ENCODE measurements at places on chromosomes 11 and 22.

DNA sequence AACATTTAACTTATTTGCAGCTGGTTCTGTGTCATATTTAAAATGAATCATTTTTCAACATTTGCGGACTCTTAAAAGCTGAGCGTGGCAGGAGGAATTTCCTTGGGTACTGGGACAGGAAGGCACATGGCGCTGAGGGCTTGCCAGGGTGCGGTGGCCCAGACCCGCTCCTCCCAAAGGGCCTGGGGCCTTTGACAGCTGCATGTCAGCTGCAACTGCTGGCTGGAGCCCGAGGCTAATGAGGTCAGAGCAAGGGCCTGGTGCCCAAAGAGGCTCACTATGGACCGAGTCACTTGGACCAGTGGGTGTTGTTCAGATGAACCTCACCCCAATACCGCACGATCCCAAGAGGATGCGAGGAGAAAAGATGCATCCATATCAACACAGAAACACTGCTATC, 326.9 kb downstream of the CTTN start:
- no peak for DNase-seq

DNA sequence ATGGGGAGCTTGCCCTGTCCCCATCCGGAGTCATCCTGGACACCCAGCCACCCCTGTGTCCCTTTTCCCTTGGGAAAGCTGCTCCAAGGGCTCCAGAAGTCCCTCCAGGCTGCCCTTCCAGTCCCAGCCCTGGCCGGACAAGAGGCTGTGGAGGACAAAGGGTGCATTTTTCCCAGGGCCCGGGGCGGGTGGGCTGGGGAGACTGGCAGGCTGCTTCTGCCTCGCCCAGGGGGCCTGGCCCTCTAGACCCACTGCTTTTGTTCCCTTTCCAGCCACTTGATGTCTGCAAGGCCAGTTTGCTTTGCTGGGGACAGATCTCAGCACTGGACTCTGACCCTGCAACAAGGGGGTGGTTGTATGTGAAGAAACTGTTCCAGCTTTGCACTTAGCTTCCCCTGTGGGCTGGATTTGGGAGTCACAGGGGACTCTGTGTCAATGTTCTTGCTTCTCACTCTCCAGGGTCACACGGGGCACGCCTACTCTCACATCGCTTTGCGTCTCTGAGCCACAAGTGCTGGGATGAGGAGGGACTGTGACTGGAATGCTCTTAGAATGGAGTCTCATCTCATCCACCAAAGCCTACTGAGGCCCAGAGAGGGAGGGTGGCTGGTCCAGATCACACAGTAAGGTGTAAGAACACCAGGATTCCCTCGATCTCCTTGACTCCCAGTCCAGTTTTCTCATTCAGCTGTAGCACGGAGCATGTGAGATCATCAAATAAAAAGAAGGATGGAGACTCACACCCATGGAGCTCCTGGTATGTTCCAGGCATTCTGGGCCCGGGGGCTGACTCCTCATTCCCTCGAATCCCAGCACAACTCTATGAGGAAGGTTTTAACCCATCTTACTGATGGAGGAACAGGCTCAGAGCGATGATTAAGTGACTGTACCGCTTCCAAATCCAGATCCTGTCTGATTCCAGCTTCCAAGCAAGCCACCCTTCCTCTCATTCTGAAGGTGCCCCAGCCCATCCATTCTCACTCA, 59.9 kb downstream of the FBXO7 start:
- DNase-seq = no peak

DNA sequence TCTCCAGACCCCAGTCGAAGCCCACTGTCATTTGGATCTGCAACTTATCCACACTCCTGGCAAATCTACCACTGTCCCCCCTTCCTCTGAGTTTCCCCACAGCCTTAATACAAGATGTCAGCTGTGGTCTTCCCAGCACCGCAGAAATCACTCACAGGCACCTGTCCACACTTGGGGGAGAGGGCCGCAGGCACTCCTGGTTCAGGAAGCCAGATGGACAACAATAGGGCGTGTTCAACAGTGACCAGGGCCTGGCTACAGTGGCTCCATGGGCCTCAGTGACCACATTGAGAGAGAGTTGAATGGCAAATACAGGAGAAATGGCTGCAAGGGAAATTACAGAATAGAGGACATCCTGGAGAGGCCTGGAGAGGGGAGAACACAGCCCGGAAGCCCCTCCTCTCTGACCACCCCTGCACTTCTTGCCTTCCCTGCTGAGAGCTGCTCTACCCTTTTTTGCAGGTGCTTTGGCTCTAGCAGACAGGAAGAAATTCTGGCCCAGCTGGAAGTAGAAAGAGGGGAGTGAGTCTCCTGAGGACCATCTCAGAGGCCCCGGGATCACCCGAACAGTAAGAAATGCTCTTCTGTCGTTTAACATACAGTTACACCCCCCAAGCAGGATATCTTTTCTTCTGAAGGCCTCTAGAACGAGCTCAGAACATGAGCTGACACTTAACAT, 164.6 kb downstream of the FEZ1 start:
- no peak for DNase-seq

DNA sequence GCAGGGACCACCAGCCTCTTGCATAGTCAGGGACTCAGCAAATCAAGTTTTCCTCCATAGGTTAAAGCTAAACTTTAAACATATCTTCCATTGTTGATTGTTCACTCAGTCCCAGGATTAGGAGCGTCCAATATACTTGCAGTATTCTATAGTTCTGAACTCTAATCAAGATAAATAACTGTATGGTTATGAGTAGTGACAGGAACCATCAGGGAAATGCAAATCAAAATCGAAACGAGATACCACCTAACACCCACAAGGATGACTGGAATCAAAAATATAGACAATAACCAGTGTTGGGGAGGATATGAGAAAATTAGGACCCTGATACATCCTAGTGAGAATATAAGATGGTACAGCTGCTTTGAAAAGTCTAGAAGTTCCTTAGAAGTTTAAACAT, 190.0 kb downstream of the ETS1 start:
- DNase-seq = no peak

- DNase-seq = no peak
Observed at GRCh38 chr11:106920899-106921509, 97.3 kb downstream of the GUCY1A2 start.

GRCh38 chr11:69600001-69600400, 41.0 kb upstream of the CCND1 start:
- no peak for DNase-seq

DNA sequence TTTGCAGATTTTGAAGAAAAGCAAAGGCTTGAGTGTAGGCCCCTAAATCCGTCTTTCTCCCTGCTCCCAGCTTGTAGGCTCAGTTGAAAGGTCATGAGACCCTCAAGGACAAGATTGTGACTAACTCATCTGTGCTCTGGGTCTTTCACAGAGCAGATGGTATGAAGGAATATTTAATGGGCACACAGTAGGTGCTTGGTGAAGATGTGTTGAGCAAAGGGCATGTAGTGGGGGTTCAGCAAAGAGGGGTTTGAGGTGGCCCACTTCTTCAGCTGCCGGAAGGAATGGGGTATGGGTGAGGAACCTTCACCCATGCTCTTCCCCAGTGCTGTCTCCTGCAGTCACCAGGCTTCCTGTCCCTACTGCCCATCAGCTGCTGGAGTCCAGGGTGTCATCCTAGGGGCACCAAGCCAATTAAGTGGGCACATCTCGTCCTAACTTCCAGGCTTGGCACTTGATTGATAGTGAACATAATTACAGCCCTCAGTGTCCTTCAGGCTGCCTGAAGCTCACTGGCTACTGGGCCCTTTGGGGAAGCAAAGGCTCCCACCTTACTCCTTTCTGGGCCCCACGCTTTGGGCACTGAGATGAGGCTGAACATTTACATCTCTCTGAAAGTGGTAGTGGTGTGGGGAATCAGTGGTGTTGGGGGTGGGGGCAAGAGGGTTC, 15.0 kb downstream of the DGAT2 start:
- no peak for DNase-seq

GRCh38 chr11:88194990-88195389, 19.7 kb upstream of the RAB38 start:
- DNase-seq = no peak

DNA sequence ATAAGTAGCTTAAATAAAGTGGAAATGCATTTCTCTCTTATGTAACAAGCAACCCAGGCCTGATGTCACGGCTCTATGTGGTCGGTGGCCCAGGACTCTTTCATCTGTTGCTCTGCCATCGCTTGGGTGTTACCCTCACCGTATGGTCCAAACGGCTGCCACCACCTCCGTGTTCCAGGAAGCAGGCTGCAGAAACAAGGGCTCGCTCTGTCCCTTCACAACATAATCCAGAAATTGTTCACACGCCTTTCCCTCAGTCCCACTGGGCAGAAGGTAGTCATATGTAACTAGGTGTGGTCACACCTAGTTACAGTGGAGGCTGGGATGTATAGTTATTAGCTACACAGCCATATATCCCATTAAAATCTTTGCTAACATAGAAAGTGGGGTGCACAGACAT, 421.0 kb downstream of the SOX6 start:
- no peak for DNase-seq

DNA sequence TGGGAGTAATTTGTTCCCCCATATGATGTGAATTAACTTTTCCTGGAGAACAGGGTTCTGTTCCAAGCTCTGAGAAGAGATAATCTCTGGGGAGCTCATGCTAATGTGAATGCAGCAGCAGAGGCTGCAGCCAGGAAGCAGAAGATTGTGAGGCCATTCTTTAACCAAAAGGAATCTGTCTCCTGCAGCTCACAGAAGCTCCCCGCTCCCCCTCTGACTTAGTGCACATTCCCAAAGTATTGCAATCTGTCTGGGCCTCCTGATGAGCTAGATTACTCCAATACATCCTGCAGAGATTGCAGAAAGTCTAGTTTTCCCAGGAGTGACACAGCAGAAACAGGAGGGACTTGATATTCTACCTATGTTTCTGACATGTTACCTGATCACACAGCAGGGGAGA, 420.6 kb upstream of the FAT3 start:
- DNase-seq = no peak

GRCh38 chr11:116136987-116137674, 632.9 kb upstream of the CADM1 start:
- no peak for DNase-seq

DNA sequence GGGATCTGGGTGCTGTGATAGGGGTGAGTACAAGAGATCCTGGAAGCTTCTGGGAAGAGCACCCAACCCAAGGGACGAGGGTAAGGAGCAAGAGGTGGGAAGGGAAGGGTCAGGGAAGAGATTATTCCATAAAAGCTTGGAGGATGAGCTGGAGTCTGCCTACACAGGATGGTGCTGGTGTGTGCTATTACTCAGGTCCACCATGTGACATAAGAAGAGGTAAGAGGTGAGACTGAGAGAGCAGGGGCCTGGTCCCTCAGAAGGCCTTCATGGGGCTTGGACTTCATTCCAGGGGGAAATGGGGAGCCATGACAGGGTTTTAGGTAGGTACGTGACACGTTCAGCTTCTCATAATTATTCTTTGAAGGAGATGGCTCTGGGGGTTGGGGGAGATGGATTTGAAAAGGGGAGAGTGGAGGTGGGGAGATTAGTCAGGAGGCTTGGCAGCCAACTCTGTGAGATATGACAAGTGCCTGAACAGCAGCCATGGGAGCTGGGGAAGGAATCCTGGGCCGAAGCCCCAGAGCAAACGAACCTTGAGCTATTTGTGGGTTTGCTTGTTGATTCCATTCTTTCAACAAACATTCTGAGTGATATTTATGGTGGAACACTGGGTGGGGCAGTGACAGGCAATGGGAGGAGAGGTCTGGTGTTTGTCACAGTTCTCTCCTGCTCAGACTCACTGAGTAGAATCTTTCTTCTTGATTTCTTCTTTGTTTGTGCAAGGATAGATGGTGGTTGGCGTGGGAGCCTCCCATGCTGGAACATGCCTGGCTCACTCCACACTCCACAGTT, 11.2 kb upstream of the NCAM1 start:
- no peak for DNase-seq

DNA sequence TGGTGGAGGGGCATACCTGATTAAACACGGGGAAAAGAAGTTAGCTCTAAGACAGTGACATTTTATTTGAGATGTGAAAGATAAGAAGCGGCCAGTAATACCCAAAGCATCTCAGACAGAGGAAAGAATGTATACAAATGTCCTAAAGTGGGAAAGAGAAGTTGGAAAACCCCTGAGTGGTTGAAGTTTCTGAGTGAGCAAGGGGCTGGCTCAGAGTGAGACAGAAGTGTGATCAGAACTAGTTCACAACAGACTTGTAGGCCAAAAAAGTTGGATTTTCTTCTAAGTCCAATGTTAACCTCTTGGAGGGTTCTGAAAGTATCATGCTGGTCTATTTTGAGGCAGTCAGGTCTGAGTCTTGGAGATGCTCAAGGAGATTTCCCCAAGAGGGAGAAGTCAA, 608.7 kb downstream of the SOX6 start:
- no peak for DNase-seq

DNA sequence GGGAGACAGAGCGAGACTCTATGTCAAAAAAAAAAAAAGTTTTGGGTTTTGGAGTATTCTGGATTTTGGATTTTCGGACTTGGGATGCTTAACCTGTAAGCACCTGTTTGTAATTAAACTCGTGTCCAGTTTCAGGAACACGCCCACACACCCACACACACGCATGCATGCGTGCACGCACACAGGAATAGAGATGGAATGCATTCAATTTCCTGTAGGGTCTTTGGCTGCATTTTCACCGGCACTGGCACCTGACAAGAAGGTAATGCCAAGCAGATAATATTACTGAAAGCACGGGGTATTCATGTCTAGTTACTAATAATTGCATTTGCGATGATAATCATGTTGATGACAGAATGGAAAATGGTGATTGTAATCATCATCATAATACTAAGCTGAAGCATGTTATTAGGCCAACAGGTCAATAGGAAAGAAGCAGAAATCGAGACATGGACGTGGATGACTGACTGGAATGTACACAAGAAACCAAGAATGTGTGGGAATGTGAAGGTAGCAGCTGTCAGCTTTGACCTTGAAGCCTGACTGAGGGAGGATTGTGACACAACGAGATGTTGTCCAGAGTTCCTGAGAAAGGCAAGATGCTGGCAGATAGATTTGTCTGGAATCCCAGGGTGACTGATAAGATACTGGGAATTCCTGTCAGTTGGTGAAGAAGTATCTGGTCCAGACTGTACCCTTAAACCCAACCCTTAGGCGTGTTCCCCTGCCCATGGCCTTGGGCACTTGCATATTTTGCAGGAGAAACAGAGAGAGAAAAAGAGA, 108.6 kb downstream of the SYN3 start:
- no peak for DNase-seq

DNA sequence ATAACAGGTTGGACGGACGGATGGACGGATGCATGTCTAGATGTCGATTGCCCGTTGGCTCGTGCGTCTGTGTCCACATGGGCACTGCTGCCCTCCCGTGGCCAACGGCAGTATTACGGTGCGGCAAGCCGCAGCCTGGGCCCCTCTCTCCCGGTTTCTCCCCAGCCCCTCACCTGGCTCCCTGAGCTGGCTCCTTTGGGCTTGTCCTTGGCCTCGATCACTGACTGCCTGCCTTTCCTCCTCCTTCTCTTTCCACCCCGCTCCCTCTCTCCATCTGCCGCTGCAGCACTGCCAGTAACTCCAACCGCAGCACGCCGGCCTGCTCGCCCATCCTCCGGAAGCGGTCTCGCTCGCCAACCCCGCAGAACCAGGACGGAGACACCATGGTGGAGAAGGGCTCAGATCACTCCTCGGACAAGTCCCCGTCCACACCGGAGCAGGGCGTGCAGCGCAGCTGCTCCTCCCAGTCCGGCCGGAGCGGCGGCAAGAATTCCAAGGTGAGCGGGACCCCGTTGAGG, 77.3 kb downstream of the SCN3B start:
- no peak for DNase-seq

- no peak for DNase-seq
Observed at GRCh38 chr22:18056807-18057474, 20.8 kb upstream of the PEX26 start.
